BJ (cell line): ENCODE measurements at places on chromosomes 16 and 17.
A peak's percentile ranks its signal among the peaks of the same experiment; 100 is the strongest.

GRCh38 chr17:76529224-76530094 lies 8.1 kb downstream of the CYGB start:
- DNase-seq = peak; percentile 86

DNA sequence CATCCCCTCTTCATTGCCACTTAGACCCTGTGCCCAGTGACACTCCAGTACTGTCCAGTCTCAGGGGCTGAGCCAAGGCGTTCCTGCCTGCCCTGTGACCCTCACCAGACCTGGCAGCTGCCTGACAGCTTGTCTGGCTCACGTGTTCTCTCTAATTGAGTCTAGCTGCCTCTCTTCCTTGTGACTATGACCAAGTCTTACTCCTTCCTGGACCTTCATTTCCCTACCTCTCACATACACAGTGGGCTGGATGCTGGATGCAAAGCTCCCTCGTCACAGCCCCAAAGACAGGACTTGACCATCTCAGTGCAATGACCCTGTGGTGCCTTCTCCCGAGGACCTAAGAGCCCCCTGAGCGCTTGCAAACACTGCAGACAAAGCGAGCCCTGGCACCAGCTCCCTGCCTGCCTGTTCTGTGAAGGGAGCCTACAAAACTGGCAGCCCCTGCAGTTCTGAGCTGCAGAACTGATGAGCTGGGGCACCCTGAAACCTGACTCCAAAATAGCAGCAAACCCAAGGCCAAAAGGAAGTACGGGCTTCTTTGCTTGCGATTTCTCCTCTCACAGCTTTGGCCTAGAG lies 1.7 kb downstream of the DEXI start:
- DNase-seq = no peak

GRCh38 chr17:30600830-30601494 lies 123.8 kb downstream of the GOSR1 start:
- no peak for DNase-seq

GRCh38 chr16:72501739-72502593 lies 330.0 kb upstream of the PMFBP1 start:
- no peak for DNase-seq

DNA sequence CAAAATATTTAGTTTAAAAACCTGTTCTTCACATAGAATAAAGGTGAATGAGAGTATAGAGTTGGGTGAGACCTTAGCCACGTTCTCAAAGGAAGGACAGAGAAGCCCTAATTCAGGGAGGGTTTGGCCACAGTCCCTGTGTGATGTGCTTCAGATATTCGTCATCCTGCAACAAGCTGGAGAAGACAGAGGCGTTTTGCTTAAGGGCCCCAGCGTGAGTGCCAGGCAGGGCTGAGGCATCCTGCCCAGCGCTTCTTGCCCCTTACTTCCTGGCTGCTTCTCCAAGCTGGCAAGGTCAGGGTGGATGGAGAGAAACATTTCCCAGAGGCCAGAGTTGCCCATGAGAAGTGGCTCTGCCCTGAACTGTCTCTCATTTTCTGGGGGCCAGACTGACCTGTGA lies 46.9 kb downstream of the AXIN2 start:
- DNase-seq = no peak

DNA sequence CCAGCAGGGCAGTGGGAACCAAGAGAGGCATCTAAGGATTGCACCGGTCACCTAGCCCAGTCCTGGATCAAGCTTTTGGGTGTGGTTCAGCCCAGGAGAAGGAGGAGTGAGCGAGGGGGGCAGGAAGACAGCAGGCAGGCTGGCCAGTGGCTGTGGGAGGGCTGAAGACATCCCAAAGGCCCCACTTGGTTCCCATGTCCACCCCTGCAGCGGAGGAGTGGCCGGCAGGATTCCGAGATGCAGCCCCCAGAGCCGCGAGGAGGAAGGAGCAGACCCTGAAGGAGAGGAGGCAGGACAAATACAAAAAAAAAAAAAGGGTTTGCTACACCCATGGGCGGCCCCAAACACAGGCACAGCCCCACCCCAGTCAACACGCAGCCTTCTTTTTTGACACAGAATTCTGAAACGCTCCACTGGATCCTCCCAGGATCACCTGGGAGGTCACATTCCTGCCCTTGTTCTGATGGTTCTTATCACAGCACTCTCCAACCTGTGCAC lies 1.1 kb upstream of the SLC47A2 start:
- no peak for DNase-seq

GRCh38 chr16:48250520-48251278 lies 3.4 kb upstream of the ABCC11 start:
- no peak for DNase-seq

- no peak for DNase-seq
Observed at GRCh38 chr17:79830303-79830702, 8.9 kb downstream of the CBX4 start.

DNA sequence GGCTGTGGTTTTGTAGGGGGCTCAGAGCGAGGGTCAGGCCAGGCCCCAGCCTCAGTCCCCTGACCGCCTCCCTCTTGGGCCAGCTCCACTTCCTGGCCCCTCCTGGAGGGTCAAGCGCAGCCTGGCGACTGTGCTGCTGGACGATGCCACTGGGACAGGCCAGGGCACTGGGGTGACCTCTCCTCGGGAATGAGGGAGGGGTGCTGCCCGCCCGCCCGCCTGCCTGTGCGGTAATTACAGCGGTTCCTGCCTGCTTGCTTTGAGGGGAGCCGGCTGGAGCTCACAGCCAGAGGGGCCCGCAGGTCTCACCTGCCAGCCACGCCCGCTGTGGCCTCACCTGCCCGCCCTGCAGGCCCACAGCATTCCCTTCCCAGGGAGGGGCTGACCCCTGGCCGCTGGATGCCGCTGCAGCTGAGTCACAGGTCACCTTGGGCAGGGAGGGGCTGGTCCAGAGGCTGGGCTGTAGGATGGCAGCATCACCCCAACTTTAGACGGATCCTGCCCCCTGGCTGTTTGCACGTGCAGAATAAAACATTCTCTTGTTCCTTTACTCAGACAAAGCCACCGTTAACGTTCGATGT lies 76.7 kb upstream of the CBX4 start:
- no peak for DNase-seq

DNA sequence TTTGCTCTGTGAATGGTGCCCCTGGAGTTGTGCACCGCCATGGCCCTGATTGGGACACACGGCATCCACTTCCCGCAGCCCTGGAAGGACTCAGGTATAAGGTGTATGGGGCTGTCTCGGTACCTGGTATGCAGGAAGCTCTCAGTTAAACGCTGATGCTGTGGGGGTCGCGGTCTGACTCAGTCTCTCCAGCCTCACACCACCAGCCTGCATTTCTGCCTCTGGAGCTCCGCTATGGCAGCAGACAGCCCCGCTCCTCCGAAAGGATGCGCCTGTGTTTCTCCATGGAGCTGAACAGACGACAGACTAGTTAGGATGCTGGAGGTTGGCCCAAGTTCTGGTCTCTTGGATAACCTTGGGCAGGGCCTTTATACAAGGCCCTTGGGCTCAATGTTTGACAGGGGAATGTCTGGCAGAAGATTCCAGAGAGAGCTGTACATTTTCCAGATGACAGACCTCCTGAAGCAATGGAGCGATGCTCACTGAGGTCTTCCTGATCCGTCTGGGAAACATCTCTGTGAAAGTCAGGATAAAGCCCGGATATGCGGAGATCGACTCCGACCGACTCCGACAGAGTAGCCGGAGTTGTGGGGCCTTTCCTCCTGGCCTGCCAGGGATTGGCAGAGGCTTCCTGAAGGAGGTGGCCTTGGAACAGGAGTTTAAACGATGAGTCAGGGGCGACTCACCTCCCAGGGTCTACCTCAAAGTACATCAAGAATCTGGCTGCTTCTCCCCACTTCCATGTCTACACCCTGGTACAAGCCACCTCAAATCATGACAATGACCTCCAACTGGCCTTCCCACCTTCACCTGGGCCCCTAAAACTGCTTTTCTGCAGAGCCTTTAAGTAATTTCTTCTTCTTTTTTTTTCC lies 21.9 kb upstream of the BCAR1 start:
- no peak for DNase-seq

DNA sequence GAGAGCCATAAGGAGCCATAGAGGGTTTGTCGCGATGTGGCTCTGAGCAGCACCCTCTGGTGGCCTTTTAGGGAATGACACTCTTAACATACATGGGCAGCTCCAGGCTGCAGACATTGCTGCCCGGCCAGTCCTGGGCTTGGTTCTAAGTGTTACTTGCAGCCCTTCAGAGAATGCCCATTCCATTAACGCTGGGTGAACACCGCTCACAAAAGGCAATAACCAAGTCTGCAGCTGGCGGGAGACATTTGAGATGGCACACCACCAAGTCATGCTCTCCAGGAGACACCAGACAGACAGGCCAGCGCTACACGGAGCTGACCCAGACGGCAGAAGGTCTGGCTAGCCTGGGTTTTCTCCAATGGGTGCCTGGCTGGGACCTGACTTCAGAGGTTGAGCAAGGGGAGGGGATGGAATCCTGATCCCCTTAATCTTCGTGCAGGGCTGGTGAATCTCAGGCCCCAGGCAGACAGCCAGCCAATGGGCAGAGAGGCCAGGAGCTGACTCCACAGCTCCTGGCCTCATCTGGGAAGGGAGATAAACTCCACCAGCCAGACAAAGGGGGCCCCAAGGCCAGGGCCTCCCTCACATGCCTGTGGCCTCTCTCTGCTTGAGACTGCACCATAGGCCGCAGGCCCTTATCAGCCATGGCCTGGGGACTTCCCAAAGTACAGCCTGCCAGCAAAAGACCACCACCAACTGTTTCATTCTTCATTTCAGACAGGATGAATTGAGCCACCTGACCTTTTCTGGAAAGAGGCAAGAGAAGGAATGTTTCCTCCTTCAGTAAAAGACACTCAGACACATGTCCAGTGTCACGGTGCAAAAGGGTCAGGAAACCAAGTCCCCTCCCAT lies 58.8 kb downstream of the ZDHHC7 start:
- DNase-seq = no peak

DNA sequence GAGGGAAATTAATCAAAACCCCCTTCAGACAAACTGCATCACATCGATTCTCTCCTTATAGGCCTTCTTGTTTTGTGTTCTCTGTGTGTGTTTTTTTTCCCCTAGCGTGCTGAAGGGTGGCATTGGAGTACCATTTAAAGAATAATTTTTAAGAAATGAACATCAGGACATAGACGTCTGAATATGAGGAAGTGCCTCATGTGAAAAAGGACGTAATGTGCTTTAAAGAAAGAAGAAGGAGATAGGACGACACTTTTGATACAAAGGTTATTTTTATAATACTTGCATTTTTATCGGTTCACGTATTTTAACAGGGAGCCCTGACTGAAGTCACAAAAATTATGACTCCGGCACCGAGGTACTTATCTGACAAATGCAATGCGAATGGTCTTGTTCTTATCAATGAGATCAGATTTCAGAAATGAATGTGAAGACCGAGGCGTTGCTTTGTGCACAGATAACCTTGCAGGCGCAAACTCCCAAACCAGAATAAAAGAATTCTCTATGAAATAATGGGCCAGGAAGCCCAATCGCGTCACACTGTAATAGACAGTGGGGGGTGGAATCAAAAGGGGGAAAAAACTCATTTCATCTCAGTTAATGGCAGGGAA lies 606.3 kb downstream of the MAF start:
- no peak for DNase-seq

- DNase-seq = no peak
Observed at GRCh38 chr16:70730944-70731343, 45.1 kb upstream of the MTSS2 start.

- no peak for DNase-seq
Observed at GRCh38 chr17:82311971-82312370, 5.4 kb downstream of the CD7 start.

DNA sequence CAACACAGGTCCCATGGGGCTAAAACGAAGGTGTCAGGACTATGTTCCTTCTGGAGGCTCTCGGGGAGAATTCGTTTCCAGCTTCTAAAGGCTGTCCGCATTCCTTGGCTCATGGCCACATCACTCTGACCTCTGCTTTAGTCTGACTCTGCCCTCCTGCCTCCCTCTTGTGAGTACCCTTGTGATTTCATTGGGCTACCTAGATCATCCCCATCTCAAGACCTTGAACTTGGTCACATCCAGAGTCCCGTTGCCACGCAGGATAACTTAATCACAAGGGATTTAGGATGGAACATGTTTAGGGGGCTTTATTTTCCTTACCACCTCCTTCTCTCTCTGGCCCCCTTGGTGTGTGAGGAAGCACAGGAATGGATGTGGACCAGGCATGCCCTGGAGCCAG lies 160.9 kb upstream of the PLCG2 start:
- no peak for DNase-seq

DNA sequence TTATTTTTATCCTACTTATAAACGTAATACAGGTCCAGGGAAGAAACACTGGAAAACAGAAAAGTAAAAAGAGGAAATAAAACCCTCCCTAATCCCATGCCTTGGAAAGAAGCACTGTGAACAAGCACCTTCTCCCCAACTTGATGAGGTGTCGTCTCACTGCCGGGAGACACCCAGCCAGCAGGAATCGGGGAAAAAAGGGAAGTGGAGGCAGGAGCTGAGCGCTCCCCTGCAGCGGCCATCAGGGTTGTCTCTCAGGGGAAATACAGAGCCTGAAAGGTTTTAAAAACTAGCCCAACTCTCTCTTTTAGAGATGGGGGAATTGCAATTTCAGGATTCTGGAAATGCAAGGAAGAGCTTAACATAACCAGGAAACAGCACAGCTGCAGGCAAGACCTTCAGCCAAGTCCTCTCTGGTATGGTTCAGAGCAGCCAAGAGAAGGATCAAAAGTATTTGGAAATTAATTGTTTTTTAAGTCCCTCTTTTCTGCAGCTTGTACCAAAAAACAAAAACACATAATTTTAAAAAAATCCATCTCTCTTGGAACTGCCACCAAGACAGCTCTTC lies 96.3 kb upstream of the RCVRN start:
- DNase-seq = no peak

DNA sequence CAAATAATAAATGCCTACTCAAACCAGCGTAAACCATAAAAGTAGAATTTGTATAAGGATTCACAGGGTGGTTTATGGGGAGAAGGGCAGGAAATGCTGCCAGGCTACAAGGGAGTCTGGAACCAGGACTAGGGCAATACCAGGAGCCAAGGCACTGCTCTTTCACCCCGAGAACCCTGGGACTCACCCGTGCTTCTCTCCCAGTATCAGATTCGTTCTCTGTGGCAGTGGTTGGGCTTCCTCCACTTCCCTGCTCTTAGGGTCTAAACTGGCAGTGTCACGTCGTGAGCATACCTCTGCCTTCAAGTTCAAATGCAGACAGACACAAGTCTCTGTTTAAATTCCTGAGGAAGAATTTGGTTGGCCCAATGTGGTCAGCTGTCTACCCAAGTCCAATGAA lies 49.3 kb downstream of the PRKCA start:
- no peak for DNase-seq

- DNase-seq = no peak
Observed at GRCh38 chr17:77227461-77228240, 86.9 kb downstream of the SEC14L1 start.

GRCh38 chr17:3630781-3631180 lies 5.3 kb downstream of the SHPK start:
- DNase-seq = no peak

DNA sequence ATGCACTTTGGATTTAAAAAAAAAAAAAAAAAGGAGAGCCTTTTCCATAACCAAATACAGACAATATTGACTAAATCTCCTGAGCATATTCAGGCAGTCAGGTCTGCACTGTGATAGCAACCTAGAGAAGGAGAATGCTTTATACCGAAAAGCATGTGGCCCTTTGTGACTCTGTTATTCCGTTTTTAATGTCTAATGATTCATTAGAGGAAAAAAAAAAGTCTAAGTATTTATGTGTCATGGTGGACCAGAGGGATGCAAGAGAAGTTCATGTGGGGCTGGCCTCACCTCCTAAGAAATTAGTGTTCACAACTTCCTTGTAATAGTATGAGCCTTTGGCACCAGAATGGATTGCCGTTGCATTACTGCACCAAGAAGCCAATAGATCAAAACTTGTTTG lies 11.3 kb upstream of the VWA3A start:
- no peak for DNase-seq
